Suprapubic skin (tissue), 4 donors: ENCODE measurements at places on chromosomes 3 and 15. TPM values are rescaled to one million over a fixed set of nuclear protein-coding genes. Genes with fewer than 3 reads are reported as not detected.

DNA sequence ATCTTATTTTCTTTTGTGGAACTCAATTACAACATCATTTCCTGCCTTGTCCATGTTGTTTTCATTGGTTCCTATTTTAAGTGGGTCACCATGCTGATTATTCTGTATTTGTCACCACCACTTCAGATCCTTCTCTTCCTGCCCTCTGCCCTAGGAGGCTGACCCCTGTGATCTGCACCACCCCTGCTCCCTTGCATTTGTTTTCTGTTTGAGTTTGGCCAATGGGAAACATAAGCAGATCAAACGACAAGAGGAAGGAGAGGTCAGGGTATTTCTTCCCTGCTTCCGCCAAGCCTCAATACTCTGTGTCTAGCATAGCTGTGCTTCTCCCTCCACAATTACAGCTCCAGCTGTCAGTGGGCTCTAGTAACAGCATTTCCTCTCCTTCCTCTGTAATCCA, 71.6 kb downstream of the IMPG2 start:
- no peak for DNase-seq

Gene BUB1B
- 12.2 TPM for total RNA-seq

DNA sequence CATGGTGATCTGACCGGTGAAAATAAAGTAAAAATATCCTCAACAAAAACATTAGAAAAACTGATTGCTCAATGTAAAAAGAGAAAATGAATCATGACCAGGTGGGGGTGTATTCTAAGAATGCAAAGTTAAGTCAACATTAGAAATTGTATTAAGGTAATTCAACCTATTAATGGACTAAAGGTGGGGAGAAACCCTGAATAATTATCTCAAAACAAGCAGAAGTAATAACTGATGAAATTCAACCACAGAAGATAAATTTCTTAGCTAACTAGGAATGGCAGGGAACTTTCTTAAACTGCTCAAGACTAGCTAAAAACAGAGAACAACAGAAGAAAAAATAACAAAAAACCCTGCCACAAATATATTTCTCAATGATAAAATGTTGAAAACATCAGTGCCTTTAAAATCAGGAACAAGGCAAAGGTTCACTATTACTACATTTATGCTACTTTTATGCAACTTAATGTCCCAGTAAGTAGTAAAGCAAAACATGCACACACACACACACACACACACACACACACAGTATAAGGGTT, 204.4 kb upstream of the THBS1 start:
- DNase-seq: no peak

DNA sequence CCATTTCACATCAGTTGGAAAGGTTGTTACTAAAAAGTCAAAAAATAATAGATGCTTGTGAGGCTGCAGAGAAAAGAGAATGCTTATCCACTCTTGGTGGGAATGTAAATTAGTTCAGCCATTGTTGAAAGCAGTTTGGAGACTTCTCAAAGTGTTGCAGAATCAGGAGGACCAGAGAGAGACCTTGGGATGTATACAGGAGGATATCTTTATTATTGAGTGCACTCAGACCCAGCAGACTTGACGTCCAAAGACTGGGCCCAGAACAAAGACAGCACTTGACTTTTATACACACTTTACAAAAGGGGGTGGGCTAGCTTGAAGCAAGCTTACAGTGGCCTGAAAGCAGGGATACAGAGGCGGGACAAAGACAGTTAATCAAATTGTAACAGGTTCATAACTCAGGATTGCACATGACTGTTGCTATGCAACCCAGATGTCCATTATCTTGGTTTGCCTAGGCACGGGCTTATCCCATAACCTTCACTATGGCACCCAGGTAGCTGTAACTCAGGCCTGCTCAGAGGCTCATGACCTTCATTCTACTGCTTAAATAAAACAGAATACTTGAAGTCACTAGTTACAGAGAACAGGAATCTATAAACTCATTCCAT, 127.7 kb downstream of the SPATA16 start:
- no peak for DNase-seq

GRCh38 chr3:111761309-111761795, 97.7 kb upstream of the PHLDB2 start:
- DNase-seq: no peak

DNA sequence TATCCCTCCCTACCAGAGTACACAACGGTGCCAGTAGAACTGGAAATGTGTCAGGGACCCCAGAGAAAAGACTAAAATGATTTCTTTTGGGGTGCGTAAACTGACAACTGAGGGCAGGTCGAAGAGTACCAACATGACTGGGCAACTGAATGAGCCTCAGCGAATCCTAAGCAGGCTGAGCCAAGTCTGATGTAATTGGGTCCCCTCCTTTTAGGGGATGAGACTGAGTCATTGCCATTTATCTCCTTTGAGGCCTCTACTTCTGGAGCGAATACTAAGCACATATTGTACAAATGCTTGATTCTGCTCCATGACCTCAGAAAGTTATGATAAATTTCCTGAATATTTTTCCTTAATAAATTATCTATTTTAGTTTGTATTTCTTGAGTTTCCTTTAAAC, 17.3 kb upstream of the GPR156 start:
- no peak for DNase-seq

DNA sequence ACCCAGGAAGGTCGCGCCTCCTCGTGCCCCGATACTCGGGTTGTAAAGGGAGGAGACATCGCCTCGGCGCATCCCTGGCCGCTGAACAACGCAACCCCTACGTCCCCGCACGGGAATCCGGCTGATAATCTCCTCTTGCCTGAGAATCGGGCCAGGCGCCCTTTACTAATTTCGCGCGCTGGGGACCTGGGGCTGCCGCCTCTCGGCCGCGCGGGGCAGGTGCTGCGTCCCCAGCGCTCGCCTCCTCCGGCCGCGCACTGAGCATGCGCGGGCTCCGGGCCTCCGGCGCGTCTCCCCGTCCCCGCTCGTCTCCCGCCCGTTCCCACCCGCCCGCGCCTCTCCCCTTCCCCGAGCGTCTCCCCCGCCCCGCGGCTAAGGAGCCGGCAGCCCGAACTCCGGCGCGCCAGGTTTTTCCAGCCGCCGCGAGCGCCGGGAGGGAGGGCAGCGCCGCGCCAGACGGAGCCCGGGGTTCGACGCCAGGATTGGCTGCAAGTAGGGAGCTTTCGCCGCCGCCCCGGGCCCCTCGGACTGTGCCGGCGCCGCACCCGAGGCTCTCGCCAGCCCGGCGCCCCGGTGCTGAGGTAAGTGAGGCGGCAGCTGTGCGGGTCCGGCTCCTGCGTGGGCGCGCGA, at the start of gene CNTN4:
CNTN4 (plus strand) TSS at position 469 of the 630 bp plus-strand sequence.
- DNase-seq: no peak

DNA sequence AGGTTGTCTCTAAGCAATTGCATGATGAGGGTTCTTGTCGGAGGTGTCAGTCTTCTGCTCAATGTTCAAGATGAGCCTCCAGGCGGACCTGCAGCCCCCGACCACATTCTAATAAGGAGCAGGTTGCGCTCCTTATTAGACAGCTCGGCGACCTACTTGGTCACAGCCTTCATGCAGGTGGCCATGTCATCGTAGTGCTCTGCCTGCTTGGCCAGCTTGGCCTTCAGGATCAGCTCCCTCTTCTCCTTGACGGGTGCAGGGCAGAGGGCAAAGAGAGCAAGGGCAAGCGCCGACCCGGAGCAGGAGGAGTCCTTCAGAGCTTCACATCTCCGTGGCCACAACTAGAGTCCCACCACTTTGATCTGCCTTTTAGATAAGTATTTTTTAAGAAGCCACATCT, 113.5 kb downstream of the RASA2 start:
- DNase-seq: no peak

DNA sequence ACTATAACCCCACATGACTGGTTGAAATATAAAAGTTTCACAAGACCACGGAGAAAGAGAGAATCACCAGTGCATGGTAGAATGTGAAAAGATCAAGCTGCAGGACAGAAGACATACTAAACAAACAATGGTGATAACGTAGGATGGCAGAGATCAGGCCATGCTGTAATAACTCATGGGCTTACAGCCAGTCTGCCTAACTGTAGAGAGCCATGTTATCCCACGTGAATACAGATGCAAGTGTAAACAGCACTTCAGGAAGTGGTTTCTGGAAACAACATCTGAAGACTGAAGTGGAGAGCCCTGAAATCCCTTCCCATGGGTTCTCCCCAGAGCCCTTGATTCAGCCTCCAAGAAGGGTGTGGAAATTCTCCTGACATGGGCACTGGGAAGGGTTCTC, 103.2 kb upstream of the SLCO2A1 start:
- no peak for DNase-seq

Gene NIT2
- 25.9 TPM for total RNA-seq

Gene SLC2A2
- not detected for total RNA-seq

GRCh38 chr15:42623951-42624350, 48.5 kb downstream of the STARD9 start:
- no peak for DNase-seq

DNA sequence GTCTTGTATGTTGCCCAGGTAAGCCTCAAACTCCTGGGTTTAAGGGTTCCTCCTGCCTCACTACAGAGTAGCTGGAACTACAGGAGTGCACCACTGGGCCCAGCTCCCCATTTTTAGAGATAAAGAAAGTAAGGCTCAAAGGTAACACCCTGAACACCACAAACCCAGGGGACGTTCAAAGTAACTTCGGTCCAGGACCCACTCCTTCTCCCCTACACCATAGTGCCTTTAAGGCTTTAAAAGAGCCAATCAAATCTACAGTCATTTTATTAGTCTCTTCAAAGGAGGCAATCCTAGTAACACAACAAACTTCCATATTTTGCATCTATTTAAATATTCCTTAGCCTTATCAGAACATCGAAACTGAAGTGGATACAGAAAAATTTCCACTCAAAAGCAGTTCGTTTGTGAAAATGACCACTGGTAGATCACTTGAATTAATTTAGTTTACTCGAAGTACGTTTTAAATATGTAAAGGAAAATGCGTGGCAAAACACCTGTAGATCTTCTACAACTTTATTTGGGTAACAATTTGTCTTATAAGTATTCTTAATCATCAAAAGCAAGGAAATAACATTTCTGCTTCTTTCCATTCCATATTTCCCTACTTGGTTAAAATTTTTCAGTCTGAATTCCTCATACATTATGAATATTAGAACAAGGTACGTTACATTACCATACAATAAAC, 1.8 kb downstream of the STAG1 start:
- no peak for DNase-seq

GRCh38 chr3:194554473-194555123, 67.8 kb upstream of the ATP13A3 start:
- DNase-seq: no peak

Gene ACKR4
- 1.8 TPM for total RNA-seq

- DNase-seq: no peak
These were observed 56.8 kb downstream of the WNT7A start for GRCh38 chr3:13822871-13823585.

DNA sequence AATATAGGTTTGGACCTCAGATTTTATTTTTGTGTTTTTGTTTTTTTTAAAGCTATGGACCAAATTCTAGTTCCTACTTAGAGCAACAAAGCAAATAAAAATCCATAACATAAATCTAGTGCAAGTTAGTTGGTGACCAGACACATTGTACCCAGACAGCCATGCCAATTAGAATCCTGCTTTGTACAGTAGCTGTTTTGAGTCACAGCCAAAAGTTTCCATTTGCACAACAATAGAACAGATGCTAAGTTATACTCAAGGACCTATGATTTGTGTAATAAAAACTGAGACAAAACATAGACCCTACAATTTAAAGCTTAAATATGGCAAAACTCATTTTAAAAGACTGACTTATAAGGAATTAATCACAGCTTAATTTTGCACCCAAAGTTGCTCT, 513.1 kb upstream of the CBLB start:
- no peak for DNase-seq

GRCh38 chr3:197394464-197395321, 96.3 kb upstream of the DLG1 start:
- DNase-seq: no peak

Gene RSRC1
- total RNA-seq: 33.2 TPM

- no peak for DNase-seq
These were observed 12.8 kb downstream of the ITPR1 start for GRCh38 chr3:4505688-4506558.

GRCh38 chr15:68051109-68051508, 3.0 kb upstream of the PIAS1 start:
- DNase-seq: no peak

Gene C2CD4B
- 0.64 TPM for total RNA-seq

- DNase-seq: no peak
These were observed 38.8 kb upstream of the TIMP4 start for GRCh38 chr3:12197475-12197874.

Gene ALG1L2
- total RNA-seq: not detected

GRCh38 chr3:132006605-132007204, 28.1 kb downstream of the CPNE4 start:
- DNase-seq: no peak

GRCh38 chr15:86183596-86184491, 104.2 kb downstream of the AGBL1 start:
- no peak for DNase-seq

Gene MYO5C
- total RNA-seq: 11.2 TPM

DNA sequence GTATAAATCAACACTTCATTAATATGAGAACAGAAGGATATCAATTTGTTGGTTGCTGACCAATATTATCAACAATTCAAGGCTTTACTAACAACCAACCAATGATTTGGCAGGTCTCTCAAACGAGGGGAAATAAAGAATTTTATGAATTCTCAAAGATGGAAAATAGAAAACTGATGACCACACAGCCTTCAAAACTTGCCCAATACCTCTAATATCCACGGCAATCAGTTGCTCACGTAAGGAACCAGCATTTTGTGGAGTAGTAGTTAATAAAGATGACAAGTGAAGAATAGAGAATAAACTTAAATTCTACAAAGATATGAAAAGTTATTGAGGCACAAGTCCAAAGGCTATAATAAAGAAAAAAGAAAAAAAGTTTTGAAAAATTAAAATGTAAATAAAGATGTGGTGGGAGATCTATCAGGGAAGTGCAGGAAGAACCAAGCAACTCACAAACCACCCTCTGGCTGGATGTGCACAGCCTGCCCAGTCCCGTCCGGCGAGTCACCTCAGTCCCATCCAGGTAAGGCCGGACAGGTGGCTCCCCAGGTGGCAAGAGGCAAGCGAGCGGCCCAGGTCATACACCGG, 808 bp downstream of the GK5 start:
- DNase-seq: no peak

DNA sequence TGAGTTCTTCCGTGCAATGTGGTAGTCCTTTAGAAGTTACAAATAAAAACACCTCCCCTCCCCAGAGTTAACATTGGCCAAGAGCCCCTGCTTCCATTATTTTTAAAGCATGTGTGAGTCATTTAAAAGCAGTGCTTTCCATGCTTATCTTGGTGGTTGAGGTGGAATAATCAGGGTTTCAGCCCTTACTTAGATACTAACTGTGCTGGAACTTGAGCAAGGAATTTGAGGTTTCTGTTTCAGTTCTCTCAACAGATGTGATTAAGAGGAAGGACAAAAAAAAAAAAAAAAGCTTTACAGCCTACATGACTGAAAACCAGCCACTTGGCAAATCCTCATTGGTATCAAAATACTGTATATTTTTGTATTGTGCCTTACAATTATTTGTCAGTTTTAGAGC, 64.5 kb downstream of the CGNL1 start:
- no peak for DNase-seq

Gene SAXO2
- total RNA-seq: 0.23 TPM

Gene ITGA11
- 3.6 TPM for total RNA-seq

GRCh38 chr3:33096093-33096868, 665 bp downstream of the GLB1 start:
- DNase-seq: no peak

- no peak for DNase-seq
These were observed 161.6 kb downstream of the GAP43 start for GRCh38 chr3:115784739-115785536.
